GM13977 (cell line): ENCODE measurements at places on chromosomes 1 and 21.

GRCh38 chr21:45326169-45326851 is 38.6 kb upstream of the POFUT2 start:
- DNase-seq = no peak

- DNase-seq = no peak
These were observed 2.1 kb downstream of the CR1L start for GRCh38 chr1:207646944-207647579.

DNA sequence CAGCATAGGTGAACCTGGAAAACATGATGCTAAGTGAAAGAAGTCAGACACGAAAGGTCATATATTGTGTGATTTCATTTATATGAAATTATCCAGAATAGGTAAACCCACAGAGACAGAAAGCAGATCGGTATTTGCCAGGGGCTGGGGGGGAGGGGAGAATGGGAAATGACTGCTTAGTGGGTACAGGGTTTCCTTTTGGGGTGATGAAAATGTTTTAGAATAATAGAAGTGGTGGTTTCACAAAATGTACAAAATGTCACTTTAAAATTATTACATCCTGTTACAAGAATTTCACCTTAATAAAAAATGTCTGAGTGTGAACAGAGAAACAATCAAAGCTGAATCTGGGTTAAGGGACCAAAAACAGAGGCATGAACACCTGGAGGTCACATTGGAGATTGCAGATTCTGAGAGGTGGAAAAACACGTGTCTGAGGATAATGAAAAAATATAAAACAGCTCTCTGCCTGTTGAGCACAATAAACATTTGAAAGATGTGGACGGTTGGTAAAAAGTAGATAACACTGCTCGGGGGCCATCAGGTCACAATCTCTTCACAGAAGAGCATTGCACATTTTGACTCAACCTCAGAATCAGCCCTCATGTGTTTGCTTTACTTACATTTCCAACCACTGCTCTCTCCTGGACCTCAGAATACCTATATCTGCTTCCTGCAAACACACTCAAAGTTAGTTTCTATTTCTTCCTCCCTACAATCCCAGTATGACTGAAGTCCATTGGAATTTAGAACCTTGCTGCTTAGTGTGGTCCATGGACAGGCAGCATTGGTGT is 3.2 kb downstream of the SLAMF6 start:
- no peak for DNase-seq

DNA sequence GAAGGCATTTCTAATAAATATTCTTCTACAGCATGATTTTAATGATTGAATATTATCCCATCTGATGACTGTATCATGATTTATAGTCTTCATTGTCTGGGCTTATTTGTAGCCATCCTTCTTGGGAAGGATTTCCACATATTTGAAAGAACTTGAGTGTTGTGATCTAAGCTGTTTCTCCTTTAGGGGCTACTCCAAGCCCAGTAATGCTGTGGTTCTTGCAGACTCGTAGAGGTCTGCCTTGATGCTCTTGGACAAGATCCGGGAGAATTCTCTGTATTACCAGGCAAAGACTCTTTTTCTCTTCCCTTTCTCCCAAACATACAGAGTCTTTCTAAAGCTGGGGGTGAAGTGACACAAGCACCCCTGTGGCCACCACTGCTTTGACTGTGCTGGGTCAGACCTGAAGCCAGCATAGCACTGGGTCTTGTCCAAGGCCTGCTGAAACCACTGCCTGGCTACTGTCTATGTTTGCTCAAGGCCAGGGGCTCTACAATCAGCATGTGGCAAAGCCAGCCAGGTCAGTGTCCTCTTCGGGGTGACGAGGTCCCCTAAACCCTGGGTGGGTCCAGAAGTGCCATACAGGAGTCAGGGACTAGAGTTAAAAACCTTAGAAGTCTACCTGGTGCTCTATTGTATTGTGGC is 107.4 kb downstream of the GIPC2 start:
- no peak for DNase-seq

GRCh38 chr1:16046842-16047241 is 3.3 kb downstream of the CLCNKB start:
- DNase-seq = no peak

DNA sequence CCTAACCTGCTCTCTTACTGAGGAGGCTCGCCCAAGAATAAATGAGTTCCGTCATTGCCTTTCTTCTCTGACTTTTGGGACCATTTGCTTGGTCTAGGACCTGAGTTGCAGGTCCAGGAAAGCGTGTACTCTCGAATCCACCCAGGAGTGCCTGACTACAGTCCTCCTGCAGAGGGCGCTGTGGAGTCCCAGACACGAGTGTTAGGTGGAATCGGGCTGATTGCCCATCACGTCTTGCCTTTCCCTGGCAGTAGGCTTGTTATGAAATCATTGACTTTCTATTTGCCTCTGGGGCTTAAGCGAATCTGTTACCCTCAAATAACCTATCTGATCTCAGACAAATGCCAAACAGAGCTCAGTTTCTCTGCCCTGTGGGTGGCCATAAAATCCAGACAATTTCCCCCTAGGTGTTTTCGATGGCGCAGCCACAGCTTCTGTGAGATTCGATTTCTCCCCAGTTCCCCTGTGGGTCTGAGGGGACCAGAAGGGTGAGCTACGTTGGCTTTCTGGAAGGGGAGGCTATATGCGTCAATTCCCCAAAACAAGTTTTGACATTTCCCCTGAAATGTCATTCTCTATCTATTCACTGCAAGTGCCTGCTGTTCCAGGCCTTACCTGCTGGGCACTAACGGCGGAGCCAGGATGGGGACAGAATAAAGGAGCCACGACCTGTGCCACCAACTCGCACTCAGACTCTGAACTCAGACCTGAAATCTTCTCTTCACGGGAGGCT is at the start of gene IL20:
TSS of gene IL20 (plus strand) at position 685 of the 733 bp plus-strand sequence. CDS start 230 bp downstream, outside the sequence.
- DNase-seq = peak; percentile 52

- no peak for DNase-seq
These were observed 134.0 kb upstream of the ARHGEF16 start for GRCh38 chr1:3320246-3321152.
